Temporal lobe (tissue), 4 donors: ENCODE measurements at places on chromosomes 6 and 20. TPM values are rescaled to one million over a fixed set of nuclear protein-coding genes. Genes with fewer than 3 reads are reported as not detected.

SMLR1 gene
- not detected for total RNA-seq

SLC22A7 gene
- 0.25 TPM for total RNA-seq

LZTS3 gene
- total RNA-seq: 15.0 TPM

CCM2L gene
- total RNA-seq: 2.2 TPM

C6orf58 gene
- total RNA-seq: 0.25 TPM

SOX18 gene
- total RNA-seq: 1.2 TPM

SAMD5 gene
- total RNA-seq: 10.3 TPM

FRK gene
- total RNA-seq: 0.49 TPM

TNF gene
- not detected for total RNA-seq

UBD gene
- 0.25 TPM for total RNA-seq

ZSCAN23 gene
- 10.8 TPM for total RNA-seq

B4GALT5 gene
- total RNA-seq: 61.5 TPM

ELOVL2 gene
- 41.3 TPM for total RNA-seq

TGM3 gene
- total RNA-seq: 0.25 TPM

DOK5 gene
- 152 TPM for total RNA-seq

SLC17A3 gene
- total RNA-seq: not detected

DXO gene
- total RNA-seq: 7.1 TPM

GJA1 gene
- total RNA-seq: 53.6 TPM

LTB gene
- total RNA-seq: not detected

PPIL6 gene
- 21.1 TPM for total RNA-seq

CGAS gene
- 1.2 TPM for total RNA-seq

SLC26A8 gene
- 3.2 TPM for total RNA-seq

TSBP1 gene
- not detected for total RNA-seq

RAET1E gene
- not detected for total RNA-seq
